Stimulated activated CD4-positive, alpha-beta T cell treated with anti-CD3 and anti-CD28 coated beads, Interleukin-4, amount 100 ng/mL, for 24 hours (primary cell): ENCODE measurements at places on chromosomes 6 and 20.

DNA sequence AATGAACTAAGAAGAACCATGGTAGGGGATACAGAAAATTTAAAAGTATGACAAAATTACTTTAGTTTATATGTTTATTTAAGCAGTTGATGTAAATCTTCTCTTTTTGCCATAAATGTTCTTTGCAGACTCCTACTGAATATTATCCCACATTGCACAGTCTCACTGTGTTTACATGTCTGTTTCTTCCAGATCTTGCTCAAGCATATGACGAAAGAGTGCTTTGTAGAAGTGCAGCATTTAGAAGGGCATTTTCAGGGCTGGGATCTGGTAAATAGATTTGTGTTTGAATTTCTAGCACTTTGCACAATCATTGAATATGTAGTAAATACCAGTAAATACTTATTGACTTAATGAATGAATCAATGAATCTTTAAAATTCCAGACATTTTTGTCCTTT lies 152.0 kb upstream of the EPHA7 start:
- DNase-seq, result no peak

DNA sequence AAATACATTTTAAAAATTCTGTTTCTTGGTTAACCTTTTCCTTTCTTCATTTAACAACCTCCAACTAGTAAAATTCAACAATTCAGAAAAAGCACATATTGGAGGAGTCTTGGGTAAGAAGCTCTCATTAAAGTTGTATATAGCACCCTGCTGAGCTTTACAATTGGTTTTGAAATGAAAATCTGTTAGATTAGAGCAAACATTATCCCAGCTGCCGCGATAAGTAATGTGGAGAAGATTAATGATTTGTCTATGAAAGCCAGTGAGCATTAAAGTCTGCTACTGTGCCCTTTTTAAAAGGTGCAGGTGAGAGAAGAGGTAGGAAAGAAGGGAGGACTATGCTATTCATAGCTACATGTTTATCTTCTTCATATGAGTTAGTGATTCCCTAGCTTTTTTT lies 201.5 kb downstream of the ZFAND3 start:
- no peak for DNase-seq

- DNase-seq, result no peak
Observed at GRCh38 chr6:51738614-51739013, 348.8 kb downstream of the PKHD1 start.

- DNase-seq, result no peak
Observed at GRCh38 chr6:45717027-45717426, 298.6 kb downstream of the CLIC5 start.

- no peak for DNase-seq
Observed at GRCh38 chr20:58876437-58876836, 23.9 kb downstream of the GNAS start.

DNA sequence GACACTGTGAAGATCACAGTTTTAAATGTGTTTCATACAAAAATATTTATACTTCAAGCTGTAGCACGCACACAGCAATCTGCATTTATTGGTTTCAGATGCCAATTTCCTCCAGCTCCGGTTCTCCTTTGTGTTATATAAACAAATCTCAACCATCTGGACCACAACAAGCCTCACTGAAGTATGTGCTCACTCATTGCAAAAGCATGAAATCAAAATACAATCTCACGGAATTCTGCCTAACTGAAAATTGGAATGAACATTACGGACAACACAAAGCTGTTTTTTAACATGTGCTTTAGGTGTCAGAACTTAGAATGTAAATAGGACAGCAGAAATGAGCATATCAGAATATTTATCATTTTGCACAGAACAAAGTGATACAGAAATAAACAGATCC lies 38.0 kb downstream of the RCAN2 start:
- no peak for DNase-seq

DNA sequence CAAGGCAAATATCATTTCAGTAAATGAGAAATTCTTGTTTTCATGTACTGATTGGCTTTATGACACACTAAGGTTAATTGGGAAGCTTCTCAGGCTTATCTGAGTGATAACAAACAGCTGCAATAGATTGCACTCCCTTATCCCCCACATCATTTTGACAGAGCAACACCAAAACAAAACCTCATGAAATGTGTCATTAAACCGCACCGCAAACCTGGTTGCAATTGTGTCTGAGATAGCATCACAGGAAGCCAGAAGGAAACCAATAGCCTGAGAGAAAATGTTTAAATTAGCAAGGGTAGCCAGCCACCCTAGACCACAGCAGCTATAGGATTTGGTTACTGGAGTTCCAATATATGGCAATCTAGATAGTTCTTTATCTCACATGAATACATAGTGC lies 31.6 kb upstream of the LAMA4 start:
- peak; percentile 47 for DNase-seq
